ENCODE measurements at places on chromosomes 13 and 19.

DNA sequence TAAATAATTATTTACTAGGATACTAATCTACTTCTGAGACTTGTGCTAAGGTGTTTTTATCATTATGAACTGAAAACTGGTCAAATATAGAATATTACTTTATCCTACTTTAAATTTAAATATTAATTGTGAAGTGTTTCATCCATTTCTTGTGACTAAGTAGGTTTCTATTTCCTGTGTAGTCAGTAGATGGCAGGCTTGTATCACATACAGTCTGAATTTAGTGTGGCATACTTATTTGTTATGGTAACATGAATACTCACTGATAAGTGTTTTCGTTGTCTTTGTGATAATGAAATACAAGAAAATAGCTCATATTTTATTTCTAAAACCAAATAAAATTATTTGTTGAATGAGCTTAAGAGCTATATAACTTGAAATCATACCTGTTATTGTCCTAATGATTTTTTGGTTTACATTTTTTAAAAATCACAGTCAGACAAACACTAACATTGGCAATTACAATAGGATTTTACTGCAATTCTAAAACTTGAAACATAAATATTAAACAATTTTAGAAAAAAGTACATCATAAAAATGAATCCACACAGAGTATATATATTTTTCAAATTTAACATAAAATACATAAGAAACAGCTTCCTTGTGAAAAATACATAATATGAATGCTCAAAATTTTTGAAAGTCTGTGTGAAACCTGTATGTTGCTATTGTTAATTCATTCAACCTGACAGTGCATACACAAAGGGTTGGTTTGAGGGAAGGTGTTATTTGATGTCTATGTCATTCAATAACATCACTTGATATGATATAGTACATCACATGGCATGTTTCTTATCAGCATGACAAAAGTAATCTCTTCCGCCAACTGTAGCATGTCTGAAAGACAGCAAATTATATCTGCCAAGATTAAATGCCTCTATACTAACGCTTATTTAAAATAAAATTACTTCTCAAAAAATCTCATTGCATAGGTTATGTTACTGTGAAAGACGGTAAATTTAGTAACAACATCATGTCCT lies 904.8 kb upstream of the PCDH20 start:
- no peak for ATAC-seq

DNA sequence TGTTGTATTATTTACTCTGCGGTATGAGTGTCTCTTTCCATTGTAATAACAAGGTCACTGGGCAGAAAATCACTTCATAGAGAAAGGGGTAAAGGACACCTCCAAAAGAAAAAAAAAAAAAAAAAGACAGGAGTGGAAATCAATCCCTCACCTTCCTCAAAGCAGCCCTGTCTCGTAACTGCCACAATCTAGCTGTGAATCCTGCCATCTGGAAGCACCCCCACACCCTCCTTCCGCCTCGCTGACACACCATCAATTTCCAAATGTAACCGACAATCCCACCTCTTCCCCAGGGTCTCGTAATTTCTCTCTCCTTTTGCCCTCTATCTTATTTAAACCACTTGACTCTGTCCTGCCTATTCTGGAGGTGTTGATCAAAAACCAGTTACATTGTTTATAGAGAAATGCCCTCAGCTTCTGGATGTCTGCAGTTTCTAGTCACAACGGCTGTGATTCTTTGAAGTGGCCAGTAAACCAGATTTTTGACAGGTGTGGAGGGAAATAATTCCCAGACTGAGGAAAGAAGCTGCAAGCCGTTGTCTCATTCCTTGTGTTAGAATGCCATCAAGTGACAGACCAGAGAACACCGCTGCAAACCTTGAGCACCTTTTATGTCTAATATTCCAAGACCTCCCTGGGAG lies 9.1 kb upstream of the POP4 start:
- no peak for ATAC-seq

GRCh38 chr13:34750078-34750931 lies 191.8 kb upstream of the NBEA start:
- peak; percentile 40 for ATAC-seq

DNA sequence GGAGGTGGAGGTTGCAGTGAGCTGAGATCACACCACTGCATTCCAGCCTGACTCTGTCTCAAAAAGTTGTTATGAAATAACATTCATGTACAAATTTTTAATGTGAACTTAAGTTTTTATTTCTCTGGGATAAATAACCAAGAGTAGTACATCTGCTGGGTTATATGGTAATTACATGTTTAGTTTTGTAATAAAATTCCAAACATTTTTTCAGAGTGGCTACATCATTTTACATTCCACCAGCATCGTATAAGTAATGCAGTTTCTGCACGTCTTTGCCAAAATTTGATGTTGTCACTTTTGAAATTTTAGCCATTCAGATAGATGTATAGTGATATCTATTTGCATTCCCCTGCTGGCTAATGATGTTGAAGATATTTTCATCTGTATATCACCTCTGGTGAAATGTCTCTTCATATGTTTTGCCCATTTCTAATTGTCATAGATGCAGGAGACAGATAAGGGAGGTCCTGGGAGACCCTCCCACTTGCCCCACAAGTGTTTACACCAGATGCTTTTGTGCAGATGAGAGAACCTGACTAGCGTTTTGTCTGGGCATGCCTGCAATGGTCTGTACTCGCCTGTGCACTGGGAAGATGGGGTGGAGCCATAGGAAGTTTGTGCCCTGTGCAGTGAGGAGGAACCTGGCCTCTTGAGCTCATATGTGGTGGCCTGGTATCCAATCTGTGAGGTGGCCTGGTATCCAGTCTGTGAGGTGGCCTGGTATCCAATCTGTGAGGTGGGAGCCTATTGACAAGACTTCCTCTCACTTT lies 12.7 kb upstream of the KBTBD6 start:
- ATAC-seq = no peak

GRCh38 chr19:10686661-10687517 lies 14.3 kb upstream of the QTRT1 start:
- no peak for ATAC-seq

GRCh38 chr19:27793128-27793643 lies 1419.8 kb downstream of the UQCRFS1 start:
- ATAC-seq = peak; percentile 80

- no peak for ATAC-seq
These were observed 3.4 kb downstream of the ACP4 start for GRCh38 chr19:50793558-50794065.

DNA sequence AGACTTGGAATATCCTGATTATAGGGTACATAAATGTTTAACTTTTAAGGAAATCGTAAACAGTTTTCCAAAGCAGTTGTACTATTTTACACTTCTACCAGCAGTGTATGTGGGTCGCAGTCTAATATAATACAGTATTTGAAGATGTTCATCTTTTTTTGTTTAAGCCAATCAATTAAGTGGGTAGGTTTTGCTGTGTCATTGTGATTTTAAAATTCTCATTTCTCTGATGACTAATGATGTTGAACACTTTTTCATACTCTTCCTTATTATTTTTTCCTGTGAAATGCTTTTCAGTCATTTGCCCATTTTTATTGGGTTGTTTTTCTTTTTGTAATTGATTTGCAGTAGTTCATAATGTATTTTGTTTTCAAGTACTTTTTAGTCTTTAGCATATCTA lies 2689.7 kb downstream of the PCDH9 start:
- ATAC-seq = no peak

DNA sequence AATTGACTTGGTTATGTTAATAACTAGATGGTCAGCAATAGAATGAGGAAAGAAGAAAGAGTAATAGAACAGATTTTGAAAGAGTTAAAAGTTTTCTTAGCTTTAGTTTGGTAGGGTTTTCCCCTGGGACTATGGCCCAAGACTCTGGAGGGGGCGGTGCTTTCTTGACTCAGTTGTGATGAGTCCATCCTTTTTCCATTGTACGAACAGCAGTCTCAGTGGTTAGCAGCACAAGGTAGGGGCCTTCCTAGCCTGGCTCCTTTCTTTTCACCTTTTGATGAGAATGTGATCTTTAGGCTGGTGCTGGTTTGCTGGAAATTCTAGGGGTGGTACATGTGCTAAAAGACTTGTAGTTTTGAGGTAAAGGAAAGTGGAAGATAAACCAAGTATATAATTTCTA lies 38.8 kb downstream of the ZNF506 start:
- no peak for ATAC-seq

Data from gastroesophageal sphincter (tissue), 4 donors.